ENCODE measurements at places on chromosomes 1 and 21.

GRCh38 chr1:37845786-37846185 is 13.6 kb downstream of the MTF1 start:
- no peak for DNase-seq

DNA sequence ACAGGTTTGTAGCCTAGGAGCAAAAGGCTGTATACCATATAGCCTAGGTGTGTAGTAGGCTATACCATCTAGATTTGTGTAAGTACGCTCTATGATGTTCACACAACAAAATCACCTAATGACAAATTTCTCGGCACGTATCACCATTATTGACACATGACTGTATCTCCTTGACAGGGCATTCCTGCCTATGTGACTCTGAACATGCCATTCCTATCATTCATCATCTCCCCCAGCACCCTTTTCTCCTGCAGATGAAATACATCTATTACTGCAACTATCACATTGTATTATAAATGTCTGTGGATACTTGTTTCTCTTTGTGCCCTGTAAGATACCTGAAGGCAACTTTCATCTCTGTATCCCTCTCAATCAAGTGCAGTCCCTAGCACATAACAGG is 29.9 kb downstream of the TP53BP2 start:
- DNase-seq, result no peak

GRCh38 chr1:7552402-7552801 is 218.7 kb upstream of the VAMP3 start:
- no peak for DNase-seq

- peak; percentile 47 for DNase-seq
Measured at GRCh38 chr1:156281693-156282478, 739 bp downstream of the SMG5 start.

GRCh38 chr1:193143285-193143684 is 21.5 kb downstream of the CDC73 start:
- no peak for DNase-seq

DNA sequence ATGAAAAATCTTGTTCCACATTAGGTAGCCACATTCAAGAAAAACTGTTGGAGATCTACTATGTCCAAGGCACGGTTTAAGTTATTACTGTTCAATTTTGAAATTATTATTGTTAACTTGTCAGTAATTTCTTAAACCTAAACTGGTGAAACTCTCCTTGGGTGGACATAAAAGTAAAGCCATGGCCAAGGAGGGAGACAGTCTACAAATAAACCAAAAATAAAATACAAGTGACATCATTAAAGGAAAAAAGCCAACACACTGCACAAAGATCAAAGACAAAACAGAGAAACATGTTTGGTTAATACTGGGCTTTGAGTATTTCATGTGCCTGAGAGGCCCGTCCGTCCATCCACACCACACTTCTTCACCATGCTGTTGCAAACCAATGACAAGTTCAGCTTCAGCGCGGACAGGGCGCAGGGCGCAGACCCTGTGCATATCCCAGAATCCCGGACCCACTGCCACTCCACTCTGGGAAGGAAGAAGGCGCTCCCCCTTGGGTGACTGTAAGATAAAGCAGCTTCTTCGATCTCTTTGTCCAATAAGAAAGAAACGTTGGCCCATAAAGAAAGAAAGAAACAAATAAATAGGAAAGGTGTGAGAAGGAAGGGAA is 918 bp upstream of the RASAL2 start:
- no peak for DNase-seq

GRCh38 chr1:106620521-106620954 is 435.9 kb upstream of the PRMT6 start:
- DNase-seq, result no peak

DNA sequence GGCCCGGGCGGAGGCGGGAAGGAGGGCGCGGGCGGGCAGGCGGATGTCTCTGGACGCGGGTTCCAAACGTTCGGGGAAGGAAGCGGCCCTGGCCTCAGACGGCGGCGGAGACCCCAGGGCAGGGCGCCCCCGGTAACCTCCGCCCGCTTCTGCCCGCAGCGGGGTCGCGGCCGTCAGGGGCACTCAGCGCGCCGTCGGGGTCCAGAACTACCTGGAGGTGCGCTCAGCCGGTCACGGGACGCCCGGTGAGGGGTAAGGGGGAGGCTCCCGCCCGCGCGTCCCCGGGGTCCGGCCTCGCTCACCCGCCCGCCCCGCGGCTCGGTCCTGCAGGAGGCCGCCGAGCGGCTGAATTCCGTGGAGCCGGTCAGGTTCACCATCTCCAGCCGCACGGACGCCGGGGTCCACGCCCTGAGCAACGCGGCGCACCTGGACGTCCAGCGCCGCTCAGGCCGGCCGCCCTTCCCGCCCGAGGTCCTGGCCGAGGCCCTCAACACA is 406 bp downstream of the PUSL1 start:
- no peak for DNase-seq
